AG20443 (cell line): ENCODE measurements at places on chromosomes 2 and 18.

- DNase-seq: no peak
Measured at GRCh38 chr2:140565756-140566155, 1565.1 kb downstream of the LRP1B start.

GRCh38 chr2:121283670-121284462 is 1.1 kb downstream of the TFCP2L1 start:
- peak; percentile 21 for DNase-seq

DNA sequence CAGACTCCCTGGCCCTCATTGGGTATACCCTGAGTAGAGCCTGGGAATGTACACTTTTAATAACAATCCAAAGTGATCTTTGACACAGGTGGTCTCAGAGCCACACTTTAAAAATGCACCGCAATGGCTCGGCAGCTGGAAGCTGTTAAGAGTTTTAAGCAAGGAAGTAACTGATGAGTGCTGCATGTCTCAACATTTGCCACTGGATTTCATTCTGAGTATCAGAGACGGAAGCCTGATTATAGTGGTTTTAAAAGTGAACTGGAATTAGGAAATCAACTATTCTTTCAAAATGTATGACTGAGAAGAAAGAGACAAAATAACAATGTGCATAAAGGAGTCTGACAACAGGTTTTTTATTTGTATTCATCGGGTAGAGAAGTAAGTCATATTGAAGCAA is 7.5 kb downstream of the MBOAT2 start:
- DNase-seq: no peak

GRCh38 chr2:174951745-174952144 is 53.4 kb downstream of the CHN1 start:
- no peak for DNase-seq
